GM10248 (cell line): ENCODE measurements at places on chromosomes 6 and 20.

DNA sequence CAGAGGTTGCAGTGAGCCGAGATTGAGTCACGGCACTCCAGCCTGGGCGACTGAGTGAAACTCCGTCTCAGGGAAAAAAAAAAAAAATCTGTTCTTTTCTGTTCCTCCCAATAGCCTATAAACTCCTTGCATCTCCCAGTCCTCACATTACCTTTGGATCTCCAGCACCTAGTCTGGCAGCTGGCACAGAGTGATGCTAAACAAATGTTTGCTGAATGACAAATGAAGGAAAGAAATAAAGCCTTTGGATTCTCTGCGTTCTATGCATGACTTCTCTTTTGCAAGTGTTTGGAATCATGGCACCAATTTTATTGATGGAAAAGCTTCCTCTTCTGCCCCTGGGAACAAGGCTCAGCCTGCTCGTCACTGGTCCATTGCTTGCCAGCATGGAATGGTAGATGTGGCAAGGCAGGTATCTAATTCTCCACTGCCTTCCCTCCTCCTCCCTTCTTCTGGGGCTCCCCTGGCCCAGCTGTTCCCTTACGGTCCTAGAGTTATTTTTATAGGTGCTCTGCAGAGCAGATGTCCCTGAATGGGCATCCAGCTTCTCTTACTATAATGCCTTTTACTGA is 53.6 kb upstream of the FYN start:
- DNase-seq, result no peak

DNA sequence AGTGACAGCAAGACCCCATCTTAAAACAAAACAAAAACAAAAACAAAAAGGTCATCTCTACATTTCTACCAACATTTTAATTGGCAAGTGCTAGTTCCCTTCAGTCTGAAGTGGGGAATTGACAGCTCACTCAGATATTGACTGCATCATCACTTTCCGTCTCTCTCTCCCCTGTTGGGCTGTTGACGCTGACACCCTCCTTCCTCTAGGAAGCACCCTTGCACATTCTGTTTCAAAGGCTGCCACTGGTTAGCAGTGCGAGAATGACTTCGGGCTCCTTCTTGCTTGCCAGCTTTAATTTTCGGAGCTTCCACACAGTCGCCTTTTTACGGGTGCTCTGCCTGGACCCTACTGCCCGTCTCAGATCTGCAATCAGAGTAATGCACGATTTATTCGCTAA is 96.6 kb upstream of the INSM1 start:
- no peak for DNase-seq

GRCh38 chr6:7993952-7994351 is 70.2 kb downstream of the BLOC1S5 start:
- no peak for DNase-seq

DNA sequence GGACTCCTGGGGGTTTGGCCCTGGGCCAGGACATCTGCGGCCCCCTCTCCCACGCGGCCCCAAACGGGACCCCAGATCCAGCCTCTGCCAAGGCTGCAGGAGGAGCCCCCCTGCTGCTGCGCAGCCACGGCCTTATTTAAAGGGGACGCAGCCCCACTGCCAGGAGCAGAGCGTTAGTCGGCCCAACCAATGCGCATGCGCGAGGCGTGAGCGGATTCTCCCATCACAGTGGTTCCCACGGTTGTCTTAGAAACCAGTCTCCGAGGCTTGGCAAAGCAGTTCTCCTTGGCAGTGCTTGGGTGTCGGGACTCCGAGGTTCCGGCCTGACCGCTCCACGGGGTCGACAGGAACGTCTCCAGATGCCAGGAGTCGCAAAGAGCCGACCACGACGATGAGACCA is 288.3 kb upstream of the ZNF337 start:
- no peak for DNase-seq

DNA sequence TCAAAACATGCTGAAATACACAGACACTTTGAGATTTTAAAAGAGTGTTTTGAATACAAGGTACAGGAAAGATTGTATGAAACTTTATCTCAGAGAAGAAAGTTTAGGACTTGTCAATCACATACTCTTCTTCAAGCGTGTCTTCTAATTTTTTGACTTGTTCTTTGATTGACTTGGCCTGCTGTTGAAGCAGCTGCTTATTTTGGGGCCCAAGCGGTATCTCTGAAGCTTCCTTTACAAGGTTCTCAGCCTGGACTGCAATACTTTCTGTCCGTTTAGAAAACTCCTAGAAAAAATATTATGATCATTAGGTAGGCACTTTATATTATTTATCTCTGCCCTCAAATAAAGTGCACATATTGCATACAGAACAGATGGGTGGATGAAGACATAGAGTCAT is 201.3 kb downstream of the SYNE1 start:
- DNase-seq, result no peak

DNA sequence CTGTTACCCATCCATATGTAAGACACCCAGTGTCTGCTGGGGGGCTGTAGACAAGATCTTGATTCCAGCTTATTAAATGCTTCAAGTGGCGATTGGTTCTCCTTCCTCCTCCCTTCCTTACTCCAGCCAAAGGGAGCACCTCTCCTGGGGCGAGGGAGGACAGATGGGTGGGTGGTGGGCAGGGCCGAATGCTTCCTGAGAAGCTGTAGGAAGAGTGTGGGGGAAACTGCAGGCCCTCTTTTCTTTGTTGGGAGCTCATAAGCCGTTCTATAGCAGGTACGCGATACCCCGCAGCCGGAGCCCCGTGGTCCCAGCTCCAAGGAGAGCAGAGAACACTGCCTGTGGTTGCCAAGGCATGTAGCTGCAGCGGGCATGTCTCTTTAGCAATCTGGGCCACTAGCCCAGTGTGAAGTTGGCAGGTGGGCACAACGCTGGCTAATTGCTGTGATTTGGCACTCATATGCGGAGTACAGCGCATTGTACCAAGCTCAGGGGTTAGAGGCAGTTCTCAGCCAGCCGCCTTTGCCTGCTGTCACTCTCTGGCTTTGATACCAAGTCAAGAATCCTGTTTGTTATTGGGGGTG is 14.7 kb upstream of the KCNG1 start:
- no peak for DNase-seq

DNA sequence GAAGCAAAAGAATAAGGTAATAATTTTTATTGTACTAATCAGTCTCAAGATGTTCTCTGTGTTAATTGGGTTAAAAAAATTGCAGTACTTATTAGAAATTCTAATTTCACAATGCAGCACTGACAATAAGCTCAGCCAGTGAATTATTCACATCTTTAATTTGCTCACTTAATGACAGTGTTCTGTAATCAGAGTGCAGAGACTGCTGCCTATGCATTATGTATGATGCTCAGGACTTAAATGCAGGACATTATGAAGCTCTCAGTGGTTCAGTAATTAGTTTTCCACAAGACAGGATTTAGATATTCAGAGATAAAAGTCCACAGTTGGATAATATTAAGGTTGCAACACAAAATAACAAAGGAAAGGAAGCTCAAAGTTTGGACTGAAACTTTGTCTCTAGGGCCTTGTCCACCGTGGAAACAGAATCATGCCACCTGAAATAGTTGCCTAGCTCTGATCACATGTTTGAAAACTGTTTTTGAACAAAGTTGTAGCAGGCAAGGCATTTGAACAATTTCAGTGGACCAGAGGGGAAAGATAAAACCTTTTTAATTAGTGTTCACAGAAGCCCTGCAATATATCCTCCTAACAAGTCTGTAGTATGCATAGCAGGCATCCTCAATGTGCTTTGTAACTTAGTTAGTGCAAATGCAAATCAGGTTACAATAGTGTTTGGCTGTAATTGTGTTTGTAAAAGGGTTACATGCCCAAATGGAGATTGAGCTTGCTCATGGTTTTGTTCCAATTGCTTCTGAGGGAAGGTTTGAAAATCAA is 23.7 kb upstream of the MMS22L start:
- DNase-seq, result no peak

DNA sequence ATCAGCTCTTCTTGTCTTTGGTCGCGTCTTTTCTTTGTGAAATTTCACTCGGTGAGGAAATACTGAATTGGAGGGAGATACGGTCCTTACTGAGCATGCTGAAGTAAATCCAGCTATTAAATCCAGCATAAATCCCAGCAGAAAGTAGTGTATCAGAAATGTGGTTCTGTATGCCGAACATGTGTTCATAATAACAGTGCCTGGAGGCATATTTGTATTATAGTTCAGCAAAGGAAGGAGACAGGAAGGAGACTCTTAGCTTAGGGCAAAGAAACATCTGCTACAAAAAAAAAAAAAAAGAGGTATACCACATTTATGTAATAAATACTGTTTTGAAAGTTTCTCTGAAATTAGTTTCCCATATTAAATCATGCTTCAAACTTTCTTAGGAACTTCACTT is 211.8 kb downstream of the PLCB4 start:
- DNase-seq, result no peak

DNA sequence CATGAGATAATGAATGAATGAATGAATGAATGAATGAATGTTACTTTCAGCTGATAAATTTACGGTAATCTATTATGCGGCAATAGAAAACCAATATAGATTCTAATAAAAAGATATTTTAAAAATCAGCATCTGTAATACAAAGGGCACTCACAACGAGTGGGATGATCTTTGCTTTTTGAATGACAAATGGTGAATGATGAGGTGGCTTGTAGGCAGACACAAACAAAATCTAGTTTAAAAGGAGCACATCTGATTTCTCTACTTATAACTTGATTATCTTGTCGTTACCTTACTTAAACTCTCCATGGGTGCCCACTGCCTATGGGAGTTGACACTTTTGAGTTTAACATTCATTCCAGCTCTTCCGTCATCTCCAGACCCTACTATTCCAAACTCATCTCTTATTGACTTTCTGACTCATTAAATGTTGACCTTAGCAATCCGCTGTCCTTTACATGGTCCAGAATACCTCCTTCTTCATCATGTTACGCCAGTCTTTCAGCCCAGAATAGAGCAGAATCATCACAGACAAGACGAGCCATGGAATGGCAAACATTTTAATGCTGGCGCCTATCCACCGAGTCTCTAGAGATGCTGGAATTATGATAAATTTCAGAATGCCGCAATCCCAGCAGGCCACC is 41.3 kb downstream of the NHLRC1 start:
- DNase-seq, result no peak

GRCh38 chr20:17525650-17526049 is 5.5 kb downstream of the BFSP1 start:
- DNase-seq, result no peak

DNA sequence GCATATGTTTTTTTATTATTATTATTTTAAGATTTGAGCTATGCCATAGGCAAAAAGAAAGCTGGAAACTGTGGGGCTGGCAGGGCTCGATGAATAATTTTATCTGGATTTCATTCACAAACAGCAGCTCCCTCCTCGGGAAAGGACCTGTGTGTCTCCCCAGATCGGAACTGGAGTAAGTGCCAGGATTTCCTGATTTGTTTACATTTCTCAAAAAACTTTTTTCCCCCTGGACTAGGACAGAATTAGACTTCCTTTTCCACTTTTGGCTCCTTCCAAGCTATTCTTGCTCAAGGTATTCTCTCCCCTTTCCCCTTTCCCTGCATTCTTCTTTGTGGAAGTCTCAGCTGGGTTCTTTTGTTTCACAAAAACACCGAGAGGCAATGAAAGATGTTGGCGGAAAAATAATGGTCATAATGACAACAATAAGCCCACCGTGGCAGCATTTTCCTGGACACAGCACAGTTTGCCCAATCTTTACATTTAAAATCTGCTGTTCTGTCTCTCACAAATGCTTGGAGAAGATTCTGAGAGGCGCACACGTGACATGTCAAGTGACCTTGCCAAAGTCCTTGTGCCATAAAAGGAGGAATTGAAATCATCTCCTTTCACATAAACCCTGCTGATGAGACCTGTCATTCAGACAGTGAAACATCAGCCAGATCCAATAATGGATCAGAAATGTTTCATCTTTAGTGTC is 85.8 kb upstream of the PREP start:
- no peak for DNase-seq

DNA sequence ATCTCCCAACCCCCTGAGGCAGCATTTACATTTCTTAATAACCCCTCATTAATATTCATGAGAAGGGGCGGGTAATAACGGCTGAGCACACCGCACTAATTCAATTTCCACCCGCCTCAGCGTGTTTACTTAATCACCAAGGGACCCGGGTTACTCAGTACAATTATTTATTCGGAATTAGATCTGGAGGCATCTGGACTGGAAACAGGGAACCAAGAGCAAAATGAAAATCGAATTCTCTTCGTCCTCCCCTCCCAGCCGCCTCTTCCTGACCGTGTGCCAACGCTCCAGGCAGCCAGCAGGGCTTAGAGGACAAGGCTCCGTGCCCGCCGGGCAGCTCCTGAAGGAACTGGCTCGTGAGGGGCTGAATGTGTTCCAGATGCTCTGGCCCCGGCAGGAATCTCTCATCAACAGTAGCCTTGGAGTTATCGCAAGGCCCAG is 23.5 kb upstream of the CTNNBL1 start:
- DNase-seq, result no peak

GRCh38 chr6:105519954-105520353 is 117.1 kb upstream of the PREP start:
- no peak for DNase-seq

DNA sequence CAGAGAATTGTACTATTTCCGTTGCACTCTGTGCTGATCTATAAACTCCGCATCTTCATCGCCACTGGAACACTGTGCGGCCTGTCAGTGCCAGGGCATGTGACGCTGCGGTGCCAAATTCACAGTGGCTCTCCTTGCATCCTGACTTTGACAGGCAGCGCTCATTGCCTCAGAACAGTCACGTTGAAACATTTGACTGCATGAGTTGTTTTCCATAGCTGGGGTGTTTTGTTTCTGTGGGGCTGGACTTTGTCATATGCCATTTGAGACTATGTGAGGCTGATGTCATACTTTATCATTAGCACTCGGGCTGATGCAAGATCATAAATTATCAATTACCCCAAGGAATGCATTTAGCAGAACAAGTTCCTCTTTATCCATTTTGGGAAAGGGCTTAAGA is 32.7 kb downstream of the CFAP61 start:
- DNase-seq, result no peak

GRCh38 chr6:34585512-34586061 is 29.5 kb upstream of the SPDEF start:
- no peak for DNase-seq

DNA sequence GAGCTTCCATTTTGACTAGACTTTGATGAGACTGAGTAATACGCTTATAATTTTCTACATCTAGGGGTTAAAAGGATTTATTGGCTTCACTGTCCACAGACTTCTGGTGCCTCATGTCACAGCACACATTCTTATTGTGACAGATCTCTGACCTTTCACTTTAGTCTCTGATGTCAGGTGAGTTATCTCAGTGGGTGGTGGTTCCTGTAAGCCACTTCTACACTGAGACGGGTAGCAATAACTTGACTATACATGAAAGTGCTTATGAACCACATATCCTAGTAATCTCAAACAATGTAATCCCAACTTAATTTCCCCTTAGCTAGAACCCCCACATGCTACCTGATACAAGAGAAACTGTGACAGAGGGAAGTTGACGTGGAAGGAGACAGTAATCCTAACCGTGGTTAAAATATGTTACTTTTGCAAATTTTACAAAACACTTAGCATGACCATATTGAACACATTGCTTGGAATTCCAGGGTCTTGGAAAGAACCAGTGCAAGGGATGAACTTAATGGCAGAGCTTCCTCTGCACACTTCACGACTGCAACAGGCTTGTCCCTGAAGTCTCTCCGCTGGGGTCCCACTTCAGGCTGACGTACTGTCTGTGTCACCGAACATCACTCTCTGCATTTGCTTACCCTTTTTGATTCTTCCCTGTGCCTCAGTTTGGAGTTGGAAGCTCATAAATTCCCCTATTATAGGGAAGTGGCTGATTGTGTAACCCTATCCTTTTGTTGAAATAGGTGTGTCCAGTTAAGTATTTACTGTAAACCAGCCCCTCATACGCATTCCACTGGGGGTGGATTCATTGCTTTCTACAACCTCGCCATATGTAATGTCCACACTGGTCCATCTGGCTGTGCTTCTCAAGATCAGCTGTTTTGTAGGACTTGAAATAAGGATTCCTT is 6.4 kb upstream of the TRIM40 start:
- no peak for DNase-seq

GRCh38 chr20:36833275-36834020 is 42.5 kb upstream of the TLDC2 start:
- DNase-seq, result no peak
